ENCODE measurements at places on chromosomes 1 and 21. TPM values are rescaled to one million over a fixed set of nuclear protein-coding genes. Genes with fewer than 3 reads are reported as not detected.

GRCh38 chr1:100869996-100870395 lies 24.6 kb downstream of the EXTL2 start:
- H3K4me1 ChIP-seq: no peaks in the 10 kb centered on the region
- no peak for DNase-seq
- no peak overlapping the region for H3K4me3 ChIP-seq
- no peaks in the 10 kb centered on the region for H3K36me3 ChIP-seq
- H3K27me3 ChIP-seq: no peaks in the 10 kb centered on the region
- H3K27ac ChIP-seq: no peak overlapping the region

- H3K27ac ChIP-seq: peak overlapping the region; percentile 53
- H3K4me1 ChIP-seq: peaks cover 51% of the 10 kb centered on the region
- no peak overlapping the region for H3K4me3 ChIP-seq
- no peak for DNase-seq
- no peaks in the 10 kb centered on the region for H3K36me3 ChIP-seq
Observed at GRCh38 chr1:204255966-204256365, 42.2 kb upstream of the GOLT1A start.

DNA sequence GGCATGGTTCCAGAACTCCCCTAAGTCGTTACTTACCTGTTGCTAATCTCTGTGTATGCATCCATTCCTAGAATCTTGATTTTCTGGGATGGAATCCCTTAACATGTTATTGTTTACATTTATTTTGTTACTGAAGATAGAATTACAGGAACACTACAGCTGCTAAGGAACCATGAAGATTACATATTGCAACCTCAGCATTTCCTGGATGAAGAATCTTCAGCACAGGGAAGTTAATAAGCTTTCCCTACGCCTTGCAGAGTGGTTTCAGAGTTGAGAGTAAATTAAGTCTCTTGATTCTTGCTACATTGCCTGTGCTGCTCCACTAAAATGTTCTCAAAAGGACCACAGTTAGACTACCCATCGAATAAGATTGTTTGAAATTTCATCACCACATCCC lies 31.4 kb upstream of the GBP6 start:
- no peaks in the 10 kb centered on the region for H3K36me3 ChIP-seq
- H3K27ac ChIP-seq: no peak overlapping the region
- H3K4me1 ChIP-seq: no peaks in the 10 kb centered on the region
- H3K4me3 ChIP-seq: no peak overlapping the region
- no peak for DNase-seq

GRCh38 chr1:163772246-163772645 lies 450.5 kb downstream of the NUF2 start:
- no peak for DNase-seq
- no peaks in the 10 kb centered on the region for H3K4me1 ChIP-seq
- no peaks in the 10 kb centered on the region for H3K36me3 ChIP-seq

- H3K36me3 ChIP-seq: no peaks in the 10 kb centered on the region
- no peak overlapping the region for H3K4me3 ChIP-seq
- DNase-seq: no peak
- H3K27me3 ChIP-seq: no peaks in the 10 kb centered on the region
- H3K4me1 ChIP-seq: no peaks in the 10 kb centered on the region
Observed at GRCh38 chr1:11384170-11384554, 94.8 kb upstream of the DISP3 start.

DNA sequence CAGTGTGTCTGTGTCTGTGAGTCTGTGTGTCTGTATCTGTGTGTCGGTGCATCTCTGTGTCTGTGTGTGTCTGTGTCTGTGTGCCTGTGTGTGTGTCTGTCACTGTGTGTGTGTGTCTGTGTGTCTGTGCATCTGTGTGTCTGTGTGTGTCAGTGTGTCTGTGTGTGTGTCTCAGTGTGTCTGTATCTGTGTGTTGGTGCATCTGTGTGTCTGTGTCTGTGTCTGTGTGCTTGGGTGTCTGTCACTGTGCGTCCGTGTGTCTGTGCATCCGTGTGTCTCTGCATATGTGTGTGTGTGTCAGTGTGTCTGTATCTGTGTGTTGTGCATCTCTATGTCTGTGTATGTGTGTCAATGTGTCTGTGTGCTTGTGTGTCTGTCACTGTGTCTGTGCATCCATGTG lies 44.7 kb upstream of the POFUT2 start:
- no peak overlapping the region for H3K27ac ChIP-seq
- H3K36me3 ChIP-seq: no peaks in the 10 kb centered on the region
- no peak overlapping the region for H3K4me3 ChIP-seq
- H3K27me3 ChIP-seq: no peaks in the 10 kb centered on the region
- peaks cover 21% of the 10 kb centered on the region for H3K4me1 ChIP-seq

GRCh38 chr1:117268535-117269455 lies 58.1 kb upstream of the VTCN1 start:
- no peak overlapping the region for H3K4me3 ChIP-seq
- H3K4me1 ChIP-seq: no peaks in the 10 kb centered on the region
- DNase-seq: no peak
- H3K36me3 ChIP-seq: no peaks in the 10 kb centered on the region
- H3K27ac ChIP-seq: no peak overlapping the region

DNA sequence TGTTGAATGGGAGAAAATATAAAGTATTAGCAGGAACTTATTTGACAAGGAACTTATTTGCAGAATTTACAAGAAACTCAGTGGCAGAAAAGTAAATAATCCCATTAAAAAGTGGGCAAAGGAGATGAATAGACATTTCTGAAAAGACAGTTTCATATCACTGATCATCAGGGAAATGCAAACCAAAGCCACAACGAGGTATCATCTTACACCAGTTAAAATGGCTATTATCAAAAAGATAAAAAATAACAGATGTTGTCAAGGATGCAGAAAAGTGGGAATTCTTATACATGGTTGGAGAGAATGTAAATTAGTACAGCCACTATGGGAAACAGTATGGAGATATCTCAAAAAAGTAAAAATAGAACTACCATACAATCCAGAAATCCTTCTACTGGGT lies 61.0 kb downstream of the SYT14 start:
- no peaks in the 10 kb centered on the region for H3K27me3 ChIP-seq
- H3K27ac ChIP-seq: no peak overlapping the region
- H3K4me1 ChIP-seq: no peaks in the 10 kb centered on the region
- DNase-seq: no peak

- no peaks in the 10 kb centered on the region for H3K4me1 ChIP-seq
- H3K4me3 ChIP-seq: no peak overlapping the region
- no peaks in the 10 kb centered on the region for H3K36me3 ChIP-seq
- H3K27me3 ChIP-seq: no peaks in the 10 kb centered on the region
- H3K27ac ChIP-seq: no peak overlapping the region
- no peak for DNase-seq
Observed at GRCh38 chr1:22176258-22176657, 33.4 kb upstream of the WNT4 start.

DNA sequence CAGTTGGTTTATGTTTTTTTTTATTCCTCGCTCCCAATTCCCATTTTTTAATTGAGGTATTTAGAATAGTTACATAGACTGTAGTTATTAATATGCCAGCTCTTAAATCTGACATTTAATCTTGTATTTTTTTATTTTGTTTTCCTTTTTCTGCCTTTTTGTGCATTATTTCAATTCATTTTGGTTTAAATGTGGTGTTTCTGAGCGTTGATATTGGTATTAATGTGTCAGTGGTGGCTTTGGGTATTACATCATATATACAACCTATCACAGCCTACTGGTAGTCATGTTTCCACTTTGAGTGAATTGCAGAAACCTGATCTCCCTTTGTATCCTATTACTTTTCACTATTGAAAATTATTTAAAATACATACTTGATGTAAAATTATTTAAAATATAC lies 1027.3 kb downstream of the KCNT2 start:
- no peak overlapping the region for H3K4me3 ChIP-seq
- H3K4me1 ChIP-seq: no peaks in the 10 kb centered on the region
- H3K36me3 ChIP-seq: no peaks in the 10 kb centered on the region
- no peak for DNase-seq

DNA sequence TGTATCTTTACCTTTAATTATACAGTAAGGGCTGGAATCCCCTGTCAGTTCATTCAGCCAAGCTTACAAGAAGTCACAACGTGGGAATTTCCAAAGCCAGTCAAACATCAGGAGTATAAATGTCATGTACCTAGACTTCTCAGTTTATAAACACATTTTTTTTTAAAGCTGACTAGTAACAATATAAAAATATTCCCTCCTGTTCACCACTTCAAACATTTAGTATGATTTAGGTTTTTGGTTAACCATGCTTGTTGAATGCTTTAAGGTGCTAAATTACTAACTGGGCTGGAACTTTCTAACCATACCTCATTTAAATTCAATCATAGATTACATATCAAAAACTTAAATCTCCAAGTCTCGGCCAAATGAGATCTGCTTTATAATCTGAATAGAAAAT lies 44.0 kb downstream of the JAK1 start:
- H3K4me3 ChIP-seq: no peak overlapping the region
- H3K27me3 ChIP-seq: no peaks in the 10 kb centered on the region
- no peak for DNase-seq

- no peaks in the 10 kb centered on the region for H3K27me3 ChIP-seq
- H3K4me1 ChIP-seq: no peaks in the 10 kb centered on the region
- H3K36me3 ChIP-seq: no peaks in the 10 kb centered on the region
- no peak overlapping the region for H3K27ac ChIP-seq
- DNase-seq: no peak
Observed at GRCh38 chr1:64004451-64005025, 198.9 kb upstream of the UBE2U start.

DNA sequence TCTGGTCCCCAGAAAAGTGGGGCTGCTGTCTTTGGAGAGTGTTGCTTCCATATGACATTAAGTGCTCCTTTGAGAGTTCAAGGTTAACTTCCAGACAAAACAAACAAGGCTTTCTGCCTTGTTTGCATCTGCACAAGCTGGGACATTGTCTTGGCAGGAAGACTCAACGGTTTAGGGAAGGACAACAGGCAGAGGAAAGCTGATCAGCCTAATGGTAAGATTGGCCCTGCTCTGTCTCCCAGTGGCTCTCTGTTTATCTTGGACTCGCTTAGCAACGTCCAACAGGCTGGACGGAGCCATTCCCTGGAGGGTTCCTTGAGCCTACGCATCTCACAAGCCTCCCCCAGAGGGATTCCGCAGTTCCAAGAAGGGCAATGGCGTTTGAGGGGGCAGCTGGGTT lies 62.2 kb upstream of the SLC44A3 start:
- H3K27ac ChIP-seq: peak overlapping the region; percentile 3
- H3K4me1 ChIP-seq: no peaks in the 10 kb centered on the region
- no peak for DNase-seq
- no peaks in the 10 kb centered on the region for H3K36me3 ChIP-seq
- no peak overlapping the region for H3K4me3 ChIP-seq

GRCh38 chr1:202367271-202367670 lies 18.8 kb downstream of the PPP1R12B start:
- no peak overlapping the region for H3K4me3 ChIP-seq
- H3K36me3 ChIP-seq: no peaks in the 10 kb centered on the region
- no peaks in the 10 kb centered on the region for H3K4me1 ChIP-seq
- DNase-seq: no peak
- no peak overlapping the region for H3K27ac ChIP-seq

DNA sequence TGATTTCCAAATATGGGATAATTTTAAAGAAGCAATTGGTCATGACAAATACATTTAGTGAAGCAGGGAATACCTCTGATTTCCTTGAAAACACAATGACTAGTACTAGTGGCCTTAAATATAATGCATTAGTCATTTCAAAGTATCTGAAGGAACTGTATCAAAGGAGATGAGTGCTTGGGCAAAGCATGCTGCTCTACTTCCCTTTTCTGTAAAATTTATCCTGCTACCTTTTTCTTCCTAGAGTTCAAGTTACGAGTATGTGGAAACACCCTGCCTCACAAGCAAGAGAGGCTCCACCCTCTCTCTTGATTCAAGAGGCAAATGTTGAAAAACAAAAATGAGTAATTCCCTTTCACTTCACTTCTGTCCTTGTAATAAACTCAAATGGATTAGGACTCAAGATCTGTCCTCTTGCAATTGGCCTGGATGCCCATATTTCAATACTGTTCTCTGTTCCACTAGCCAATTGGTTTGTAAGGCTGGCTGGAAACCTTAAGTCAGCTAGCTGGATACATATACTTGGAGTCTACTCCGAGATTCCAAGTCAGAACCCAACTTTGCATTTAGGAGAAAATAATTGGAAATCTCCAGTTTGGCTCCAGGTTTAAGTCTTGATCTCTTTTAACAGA lies 92.5 kb downstream of the CDC42BPA start:
- H3K4me3 ChIP-seq: no peak overlapping the region
- H3K36me3 ChIP-seq: no peaks in the 10 kb centered on the region
- H3K27ac ChIP-seq: no peak overlapping the region
- no peaks in the 10 kb centered on the region for H3K4me1 ChIP-seq
- H3K27me3 ChIP-seq: no peaks in the 10 kb centered on the region

- H3K4me3 ChIP-seq: no peak overlapping the region
- no peaks in the 10 kb centered on the region for H3K4me1 ChIP-seq
- H3K27me3 ChIP-seq: no peaks in the 10 kb centered on the region
- no peak overlapping the region for H3K27ac ChIP-seq
Observed at GRCh38 chr1:200336901-200337391, 72.9 kb downstream of the ZNF281 start.

DNA sequence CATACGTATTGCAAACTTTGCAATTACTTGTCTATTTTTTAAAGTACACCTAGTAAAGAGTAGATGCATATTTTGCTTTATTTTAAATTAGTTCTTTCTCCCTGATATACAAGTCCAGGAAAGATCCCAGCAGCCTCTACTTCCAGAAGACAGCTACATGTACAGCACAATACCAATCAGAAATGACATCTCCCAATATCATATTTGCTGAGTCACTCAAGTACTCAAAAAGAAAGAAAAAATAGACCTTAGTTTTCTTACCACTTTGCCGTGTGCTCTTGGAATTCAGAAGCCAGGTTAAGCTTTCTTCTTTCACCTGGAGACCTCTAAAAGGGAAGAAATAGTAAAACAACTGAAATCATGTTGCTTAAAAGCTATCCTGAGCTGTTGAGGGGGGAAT lies 412.6 kb upstream of the RUNX1 start:
- H3K4me1 ChIP-seq: no peaks in the 10 kb centered on the region
- DNase-seq: no peak
- H3K27me3 ChIP-seq: no peaks in the 10 kb centered on the region
- no peak overlapping the region for H3K4me3 ChIP-seq
- no peaks in the 10 kb centered on the region for H3K36me3 ChIP-seq

GRCh38 chr1:157089789-157090188 lies 9.8 kb downstream of the ETV3L start:
- DNase-seq: no peak
- H3K4me3 ChIP-seq: no peak overlapping the region
- no peaks in the 10 kb centered on the region for H3K4me1 ChIP-seq
- H3K36me3 ChIP-seq: no peaks in the 10 kb centered on the region

- DNase-seq: no peak
- H3K27ac ChIP-seq: no peak overlapping the region
- H3K36me3 ChIP-seq: no peaks in the 10 kb centered on the region
Observed at GRCh38 chr1:160853014-160853413, 9.7 kb downstream of the CD244 start.

- peaks cover 8% of the 10 kb centered on the region for H3K4me1 ChIP-seq
- H3K27me3 ChIP-seq: no peaks in the 10 kb centered on the region
- no peak overlapping the region for H3K27ac ChIP-seq
- DNase-seq: no peak
- H3K36me3 ChIP-seq: no peaks in the 10 kb centered on the region
Observed at GRCh38 chr1:208039536-208040332, 128.8 kb upstream of the CD34 start.

GRCh38 chr1:198330982-198331615 lies 174.3 kb downstream of the NEK7 start:
- no peaks in the 10 kb centered on the region for H3K4me1 ChIP-seq
- H3K4me3 ChIP-seq: no peak overlapping the region
- H3K36me3 ChIP-seq: no peaks in the 10 kb centered on the region
- H3K27ac ChIP-seq: no peak overlapping the region
- H3K27me3 ChIP-seq: no peaks in the 10 kb centered on the region
- DNase-seq: no peak

RYR2 gene
- total RNA-seq: 0.06 TPM

SEC16B gene
- 35.3 TPM for total RNA-seq

HCN3 gene
- total RNA-seq: 0.56 TPM

CELA2A gene
- not detected for total RNA-seq

ZYG11A gene
- 1.1 TPM for total RNA-seq

IQCC gene
- 0.27 TPM for total RNA-seq

NHLH1 gene
- total RNA-seq: 0.07 TPM

PRDX6 gene
- total RNA-seq: 376 TPM

BTG3 gene
- total RNA-seq: 14.3 TPM

LCE1F gene
- total RNA-seq: not detected

Data from right lobe of liver (tissue), 6 donors.